ENCODE measurements at places on chromosomes 2 and 18. TPM values are rescaled to one million over a fixed set of nuclear protein-coding genes. Genes with fewer than 3 reads are reported as not detected.

Gene CTLA4
- 1.9 TPM for polyA plus RNA-seq

Gene ZNF385B
- 0.17 TPM for polyA plus RNA-seq

- H3K4me1 ChIP-seq, result no peaks in the 10 kb centered on the region
- no peak for DNase-seq
- no peaks in the 10 kb centered on the region for H3K27me3 ChIP-seq
- no peak overlapping the region for H3K4me3 ChIP-seq
Measured at GRCh38 chr2:95231723-95232122, 24.4 kb downstream of the ZNF892 start.

Gene LIMS2
- 437 TPM for polyA plus RNA-seq

Gene PKDCC
- polyA plus RNA-seq, result 44.0 TPM

GRCh38 chr18:25976554-25976953 lies 113.9 kb downstream of the SS18 start:
- H3K27me3 ChIP-seq, result no peaks in the 10 kb centered on the region
- DNase-seq, result no peak
- H3K36me3 ChIP-seq, result no peaks in the 10 kb centered on the region
- no peak overlapping the region for H3K27ac ChIP-seq
- no peaks in the 10 kb centered on the region for H3K4me1 ChIP-seq

- peak; percentile 59 for DNase-seq
- no peaks in the 10 kb centered on the region for H3K36me3 ChIP-seq
- no peaks in the 10 kb centered on the region for H3K4me1 ChIP-seq
- no peaks in the 10 kb centered on the region for H3K27me3 ChIP-seq
- H3K4me3 ChIP-seq, result no peak overlapping the region
- no peak overlapping the region for H3K27ac ChIP-seq
Measured at GRCh38 chr2:188693111-188693510, 281.1 kb upstream of the COL3A1 start.

Gene TCF7L1
- 2.4 TPM for polyA plus RNA-seq

GRCh38 chr18:71011389-71011788 lies 722.5 kb downstream of the SOCS6 start:
- H3K4me3 ChIP-seq, result no peak overlapping the region
- H3K36me3 ChIP-seq, result no peaks in the 10 kb centered on the region
- H3K27ac ChIP-seq, result no peak overlapping the region
- H3K4me1 ChIP-seq, result no peaks in the 10 kb centered on the region
- no peaks in the 10 kb centered on the region for H3K27me3 ChIP-seq

Gene ABCB11
- 0.07 TPM for polyA plus RNA-seq

Gene LYG1
- 4.3 TPM for polyA plus RNA-seq

DNA sequence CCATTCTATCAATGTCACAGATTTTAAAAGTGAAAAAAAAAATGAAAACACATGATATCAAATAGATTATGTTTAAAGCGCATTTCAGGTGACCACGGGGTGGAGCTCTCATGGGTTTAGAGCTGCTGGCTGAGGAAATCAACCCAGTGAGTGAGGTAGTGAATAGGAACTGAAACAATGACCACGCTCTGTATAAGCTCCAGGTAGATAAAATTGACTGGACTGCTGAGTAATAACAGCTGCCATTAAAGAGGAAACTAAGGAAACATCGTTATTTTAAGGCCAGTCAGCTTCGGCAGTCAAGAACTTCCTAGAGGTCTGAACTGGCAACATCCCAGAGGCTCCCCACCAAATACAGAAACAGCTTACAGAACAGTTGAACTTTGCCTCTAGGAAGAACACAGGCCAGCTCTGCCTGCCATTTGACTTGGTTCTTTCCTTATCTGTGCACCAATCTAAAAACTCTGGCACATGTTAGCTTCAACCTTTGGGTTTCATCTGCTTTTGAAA lies 185.9 kb downstream of the PDE1A start:
- H3K27ac ChIP-seq, result no peak overlapping the region
- no peaks in the 10 kb centered on the region for H3K4me1 ChIP-seq
- H3K36me3 ChIP-seq, result no peaks in the 10 kb centered on the region
- no peak for DNase-seq
- no peak overlapping the region for H3K4me3 ChIP-seq
- no peaks in the 10 kb centered on the region for H3K27me3 ChIP-seq

GRCh38 chr2:148965623-148966437 lies 72.7 kb upstream of the LYPD6B start:
- no peaks in the 10 kb centered on the region for H3K27me3 ChIP-seq
- DNase-seq, result no peak
- H3K36me3 ChIP-seq, result no peaks in the 10 kb centered on the region

GRCh38 chr2:221527776-221528309 lies 44.3 kb downstream of the EPHA4 start:
- H3K27me3 ChIP-seq, result no peaks in the 10 kb centered on the region
- H3K4me3 ChIP-seq, result no peak overlapping the region
- H3K4me1 ChIP-seq, result peaks cover 4% of the 10 kb centered on the region
- no peak overlapping the region for H3K27ac ChIP-seq
- no peak for DNase-seq
- no peaks in the 10 kb centered on the region for H3K36me3 ChIP-seq

GRCh38 chr2:68939962-68940361 lies 12.7 kb downstream of the GKN2 start:
- H3K4me3 ChIP-seq, result no peak overlapping the region
- H3K27ac ChIP-seq, result no peak overlapping the region
- no peaks in the 10 kb centered on the region for H3K27me3 ChIP-seq
- no peak for DNase-seq

DNA sequence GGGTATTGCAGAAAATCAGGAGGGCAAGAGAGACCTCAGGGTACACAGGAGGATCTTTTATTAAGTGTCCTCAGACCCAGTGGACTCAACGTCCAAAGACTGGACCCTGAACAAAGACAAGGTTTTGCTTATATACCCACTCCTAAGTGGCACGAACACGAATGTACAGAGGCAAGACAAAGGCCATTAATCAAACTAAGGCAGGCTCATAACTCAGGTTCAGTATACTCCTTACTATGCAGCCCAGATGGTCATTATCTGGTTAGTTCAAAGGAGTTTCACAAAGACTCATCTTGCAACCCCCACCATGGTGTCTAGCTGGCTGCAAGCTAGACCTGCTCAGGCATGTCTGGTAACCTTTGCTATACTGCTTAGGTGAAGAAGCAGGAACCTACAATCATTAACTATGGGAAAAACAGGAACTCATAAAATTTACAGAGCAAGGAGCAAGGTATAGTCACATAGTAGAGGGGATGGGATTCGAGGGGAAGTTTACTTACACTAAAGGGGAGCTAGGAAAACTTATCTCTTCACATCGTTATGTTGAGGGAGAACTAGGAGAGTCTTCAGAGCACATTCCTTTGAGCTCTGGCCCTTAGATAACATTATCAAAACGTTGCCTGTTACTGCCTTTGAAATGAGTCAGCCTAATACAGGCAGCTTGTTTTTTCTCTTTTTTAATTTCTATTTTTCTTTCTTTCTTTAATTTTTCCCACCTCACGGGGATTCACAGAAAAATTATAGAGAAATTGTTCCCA lies 33.9 kb downstream of the SLC4A3 start:
- H3K4me3 ChIP-seq, result no peak overlapping the region
- no peaks in the 10 kb centered on the region for H3K36me3 ChIP-seq
- H3K27me3 ChIP-seq, result no peaks in the 10 kb centered on the region
- H3K4me1 ChIP-seq, result no peaks in the 10 kb centered on the region
- no peak overlapping the region for H3K27ac ChIP-seq

DNA sequence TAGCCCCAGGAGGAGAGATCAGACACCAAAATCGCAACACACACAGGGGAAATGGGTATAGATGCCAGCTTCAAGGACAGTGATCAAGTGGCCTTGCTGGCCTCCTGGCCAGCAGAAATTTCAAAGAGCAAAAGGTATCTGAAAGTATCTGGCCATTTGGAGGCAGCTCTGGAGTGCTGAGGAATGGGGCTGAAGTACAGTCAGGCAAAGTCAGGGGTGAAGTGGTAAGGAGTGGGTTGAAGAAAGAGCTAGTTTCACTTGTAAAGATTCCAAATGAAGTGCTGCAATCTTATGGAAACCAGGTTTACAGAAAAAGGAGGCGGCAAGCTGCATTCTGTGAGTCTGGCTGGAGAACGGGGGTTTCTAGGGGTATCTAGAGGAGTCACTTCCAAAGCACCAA lies 19.2 kb upstream of the PCBP1 start:
- H3K4me1 ChIP-seq, result peaks cover 36% of the 10 kb centered on the region
- peak overlapping the region; percentile 85 for H3K27ac ChIP-seq
- no peaks in the 10 kb centered on the region for H3K27me3 ChIP-seq
- DNase-seq, result no peak
- H3K36me3 ChIP-seq, result peaks cover 6% of the 10 kb centered on the region

DNA sequence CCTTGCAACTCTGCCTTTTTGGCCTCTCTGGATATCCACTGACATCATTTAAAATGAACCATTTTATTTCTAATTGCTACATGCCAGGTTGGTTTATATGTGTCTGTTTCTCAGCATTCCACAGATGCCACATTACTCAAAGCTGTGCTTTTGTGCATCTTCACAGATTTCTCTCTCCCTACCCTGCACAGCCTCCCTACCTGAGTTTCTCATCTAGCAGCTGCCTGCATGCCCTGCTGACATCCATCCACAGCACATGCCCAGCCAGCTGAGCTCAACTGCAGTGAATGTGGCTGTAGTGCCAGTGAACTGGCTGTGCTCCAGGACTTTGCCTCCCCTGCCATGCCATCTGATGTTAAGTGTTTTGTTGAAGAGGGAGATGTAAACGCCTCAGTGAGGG lies 44.5 kb downstream of the PKP4 start:
- no peak for DNase-seq
- H3K4me3 ChIP-seq, result no peak overlapping the region
- H3K27me3 ChIP-seq, result no peaks in the 10 kb centered on the region

Gene FBXO41
- polyA plus RNA-seq, result 11.3 TPM

DNA sequence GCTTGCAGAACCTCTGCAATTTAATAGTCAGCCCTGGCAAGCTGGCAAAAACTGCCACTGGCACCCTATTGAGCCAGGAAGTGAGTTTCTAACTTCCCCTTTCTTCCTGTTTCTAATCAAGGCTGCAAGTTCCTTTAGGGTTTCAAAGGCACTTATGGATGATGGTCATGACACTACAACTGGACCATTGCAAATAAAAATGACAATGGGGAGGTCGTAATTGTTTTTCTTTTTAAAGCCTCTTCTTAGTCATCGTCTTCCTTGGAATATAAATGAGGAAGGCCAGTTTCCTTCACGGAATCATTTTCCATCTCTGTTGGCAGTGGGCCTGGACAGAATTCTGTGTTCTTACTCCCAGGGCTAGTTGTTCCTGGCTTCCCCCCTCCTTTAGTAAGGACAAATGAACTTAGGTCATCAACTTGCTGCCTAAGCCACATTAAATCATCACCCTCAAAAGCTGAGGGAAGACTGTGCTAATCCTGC lies 35.8 kb downstream of the SH3RF3 start:
- H3K36me3 ChIP-seq, result no peaks in the 10 kb centered on the region
- no peak for DNase-seq
- H3K4me3 ChIP-seq, result no peak overlapping the region
- peak overlapping the region; percentile 19 for H3K27ac ChIP-seq
- H3K27me3 ChIP-seq, result no peaks in the 10 kb centered on the region

- no peaks in the 10 kb centered on the region for H3K27me3 ChIP-seq
- no peak for DNase-seq
- H3K27ac ChIP-seq, result no peak overlapping the region
- no peak overlapping the region for H3K4me3 ChIP-seq
Measured at GRCh38 chr2:26359886-26360473, 13.4 kb upstream of the ADGRF3 start.

DNA sequence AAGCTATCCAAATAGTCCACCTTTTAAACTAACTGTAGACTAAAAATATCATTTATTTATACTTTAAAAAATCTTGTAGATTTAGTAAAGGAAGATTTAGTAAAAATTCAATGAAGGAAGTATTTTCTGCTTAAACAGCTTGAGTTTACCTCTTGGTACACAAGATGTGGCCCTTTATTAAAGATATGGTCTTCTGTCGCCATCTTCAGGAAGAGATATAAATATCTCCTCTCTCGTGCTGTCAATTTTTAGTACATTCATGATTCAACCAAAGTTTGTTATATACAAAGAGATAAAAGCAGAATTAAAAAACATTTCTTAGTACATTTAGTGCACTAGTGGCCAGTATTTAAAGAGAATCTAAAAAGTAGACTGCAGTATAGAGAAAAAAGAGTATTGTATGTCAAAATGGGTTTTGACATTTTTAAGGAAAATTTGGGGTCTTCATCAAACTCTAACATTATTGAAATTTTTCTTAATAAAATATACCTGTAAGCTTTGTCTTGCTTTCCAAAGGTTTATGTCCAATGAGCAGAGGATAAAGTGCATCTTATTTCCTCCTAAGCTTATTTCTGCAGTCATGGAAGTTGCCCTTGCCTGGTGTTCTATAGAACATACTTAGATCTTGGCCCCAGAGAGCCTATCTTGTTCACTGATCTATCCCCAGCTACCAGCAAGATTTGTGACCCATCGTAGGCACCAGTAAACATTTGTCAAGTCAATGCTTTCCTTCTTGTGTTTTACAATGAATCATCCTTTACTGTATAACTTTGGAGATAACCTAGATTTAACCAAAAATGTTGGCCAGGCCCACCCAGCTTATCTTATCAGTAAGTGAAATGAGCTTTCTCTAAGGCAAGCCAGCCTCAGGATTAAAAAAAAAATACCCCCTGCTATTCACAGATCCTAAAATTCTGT lies 18.5 kb upstream of the EML6 start:
- H3K36me3 ChIP-seq, result no peaks in the 10 kb centered on the region
- H3K27ac ChIP-seq, result no peak overlapping the region
- H3K4me3 ChIP-seq, result no peak overlapping the region
- peaks cover 18% of the 10 kb centered on the region for H3K27me3 ChIP-seq
- H3K4me1 ChIP-seq, result no peaks in the 10 kb centered on the region

Data from spleen (tissue), 13 donors.